Left ventricle myocardium inferior (tissue), 1 donor: ENCODE measurements at places on chromosomes 6 and 20.

DNA sequence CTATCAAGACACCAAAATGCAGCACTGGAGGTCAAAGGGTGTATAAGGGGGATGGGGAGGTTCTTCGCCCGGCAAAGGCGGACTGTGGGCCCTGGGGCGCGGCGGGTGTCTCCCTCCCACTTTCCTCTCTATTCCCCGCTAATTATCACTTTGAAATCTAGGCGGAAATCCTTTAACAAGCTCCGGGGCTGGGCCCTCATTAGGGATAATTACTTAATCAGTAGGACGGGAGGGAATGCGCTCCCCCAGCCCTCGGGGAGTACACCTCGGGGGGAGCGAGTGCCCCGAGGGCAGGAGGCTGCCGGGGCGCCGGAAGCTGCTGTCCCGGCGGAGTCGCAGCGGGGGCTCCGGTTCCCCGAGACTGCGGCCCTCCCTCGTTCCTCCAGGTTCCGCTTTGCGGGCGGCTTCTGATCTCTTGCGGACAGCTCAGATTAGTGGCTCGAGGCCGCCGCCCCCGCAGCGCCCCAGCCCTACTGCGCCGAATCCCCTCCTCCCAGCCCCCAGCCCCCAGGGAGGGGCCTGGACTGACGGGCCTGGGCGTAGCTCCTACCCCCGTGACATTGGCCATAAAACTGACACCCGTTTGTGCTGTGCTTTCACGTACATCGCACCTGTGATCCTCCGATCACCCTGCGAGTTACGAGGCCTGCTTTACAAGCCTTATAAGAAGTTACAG is 14.7 kb downstream of the MUCL3 start:
- peak; percentile 65 for DNase-seq

GRCh38 chr6:134288538-134289203 is 29.2 kb downstream of the SGK1 start:
- no peak for DNase-seq

DNA sequence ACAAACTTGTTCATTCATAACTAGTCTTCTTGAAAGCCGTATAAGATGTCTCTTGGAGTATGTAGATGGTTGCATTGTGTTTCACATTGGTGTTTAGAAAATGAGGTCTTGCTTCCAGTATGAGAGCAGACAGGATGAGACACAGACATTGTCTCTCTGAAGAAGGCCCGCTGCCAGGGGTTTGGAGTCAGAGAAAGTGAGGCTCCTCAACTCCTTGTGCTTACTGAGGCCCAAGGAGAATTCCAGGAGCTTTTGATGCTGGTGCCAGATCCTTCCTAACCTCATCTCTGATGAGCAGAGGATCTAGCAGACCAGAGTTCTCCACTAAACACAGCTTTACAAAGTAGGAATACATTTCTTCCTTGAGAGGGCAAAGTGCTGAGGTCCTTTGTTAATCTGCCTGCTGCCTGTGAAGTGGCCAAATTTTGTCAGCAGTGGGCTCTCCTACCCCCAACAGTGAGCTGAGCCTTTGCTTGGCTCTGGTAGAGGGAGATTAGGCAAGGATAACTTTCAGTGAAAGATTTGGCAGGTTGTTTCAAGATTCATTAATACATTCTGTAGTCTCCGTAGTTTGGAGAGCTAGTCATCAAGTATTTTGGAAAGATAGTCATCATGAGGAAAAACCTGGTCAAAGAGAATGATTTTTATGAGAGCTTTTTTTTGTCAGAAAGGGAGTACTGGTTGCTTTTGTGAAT is 9.7 kb downstream of the MAPRE1 start:
- DNase-seq: no peak

- DNase-seq: no peak
Observed at GRCh38 chr6:135703621-135704020, 147.9 kb upstream of the PDE7B start.

- no peak for DNase-seq
Observed at GRCh38 chr6:71410681-71411080, 122.1 kb downstream of the OGFRL1 start.

DNA sequence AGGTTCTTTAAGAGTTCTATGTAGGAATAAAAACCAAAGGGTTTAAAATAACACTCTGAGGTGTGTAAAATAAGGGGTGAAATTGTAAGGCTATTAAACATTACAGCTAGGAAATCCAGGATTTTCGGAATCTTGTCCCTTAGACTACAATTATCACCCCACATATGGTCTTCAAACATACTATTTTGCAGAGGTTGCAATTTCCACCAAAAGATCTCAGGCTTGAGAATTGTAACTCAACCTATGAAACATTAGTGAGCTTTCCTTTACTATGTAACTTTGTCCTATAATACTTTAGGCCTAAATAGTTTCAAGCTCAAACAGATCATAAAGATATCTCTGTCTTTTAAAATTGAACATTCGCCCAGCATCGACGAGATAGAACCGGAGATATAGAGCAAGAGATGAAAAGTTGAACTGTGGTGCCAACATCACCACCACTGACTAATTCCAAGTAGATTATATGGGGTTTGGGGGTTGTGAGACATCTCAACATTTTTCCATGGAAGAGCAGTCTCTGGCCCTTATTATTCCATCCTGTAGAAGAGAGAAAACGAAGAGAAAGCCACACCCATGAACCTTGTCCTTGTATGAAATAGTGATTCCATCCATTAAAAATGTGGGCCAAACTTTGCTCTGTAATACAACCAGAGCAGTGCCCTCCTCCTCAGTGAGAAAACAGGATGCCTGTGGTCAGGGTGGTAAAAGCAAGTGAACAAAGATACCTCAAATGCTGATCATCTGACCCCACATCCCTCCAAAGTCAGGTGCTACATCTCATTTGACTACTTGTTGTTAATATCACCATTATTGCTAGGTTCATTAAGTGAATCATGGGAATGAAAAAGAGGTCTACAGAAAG is 284.5 kb upstream of the GJE1 start:
- DNase-seq: no peak

DNA sequence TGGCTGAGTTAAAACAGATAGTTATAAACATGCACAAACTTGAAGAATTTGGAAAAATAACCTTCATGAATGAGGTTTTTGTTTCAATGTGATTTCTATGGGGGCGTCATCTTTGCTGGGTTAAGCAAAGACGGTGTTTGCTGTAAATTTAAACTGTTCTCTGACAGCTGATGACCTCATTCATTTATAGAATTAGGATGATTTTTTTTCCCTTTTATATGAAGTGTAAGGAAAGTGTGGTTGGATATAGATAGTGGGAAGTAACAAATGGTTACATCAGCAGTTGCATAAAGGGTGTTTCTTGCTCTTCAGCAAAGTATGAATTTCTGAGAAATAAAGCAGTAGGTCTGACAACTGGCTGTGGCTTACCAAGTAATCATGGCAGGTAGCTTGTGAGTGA is 137.2 kb upstream of the CENPW start:
- no peak for DNase-seq

GRCh38 chr6:169487579-169488436 is 214.0 kb downstream of the WDR27 start:
- no peak for DNase-seq
